ENCODE measurements at places on chromosomes 16 and 17.

- DNase-seq, result no peak
These were observed 49.0 kb upstream of the ENDOV start for GRCh38 chr17:80365983-80366382.

DNA sequence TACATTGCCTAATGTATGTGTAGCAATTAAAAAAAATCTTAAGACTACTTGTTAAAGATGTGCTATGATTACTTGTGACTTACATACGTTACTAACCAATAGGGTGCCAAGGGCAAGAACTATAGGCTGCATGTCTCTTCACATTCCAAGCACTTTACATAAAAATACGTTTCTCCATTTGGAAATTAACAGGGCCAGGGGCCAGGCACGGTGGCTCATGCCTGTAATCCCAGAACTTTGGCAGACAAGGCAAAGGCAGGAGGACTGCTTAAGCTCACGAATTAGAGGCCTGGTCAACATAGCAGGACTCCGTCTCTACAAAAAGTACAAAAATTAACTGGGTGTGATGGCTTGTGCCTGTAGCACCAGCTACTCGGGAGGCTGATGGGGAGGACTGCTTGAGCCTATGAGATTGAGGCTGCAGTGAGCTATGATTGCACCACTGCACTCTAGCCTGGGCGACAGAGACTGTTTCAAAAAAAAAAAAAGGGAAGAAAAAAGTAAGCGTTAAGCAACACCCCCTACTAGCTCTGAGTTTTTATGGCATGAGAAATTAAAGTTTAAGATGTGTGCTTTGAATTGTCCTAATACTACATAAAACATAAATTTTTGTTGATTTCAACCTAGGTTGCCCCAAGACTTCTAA, 12.3 kb downstream of the PSMD12 start:
- DNase-seq, result no peak

DNA sequence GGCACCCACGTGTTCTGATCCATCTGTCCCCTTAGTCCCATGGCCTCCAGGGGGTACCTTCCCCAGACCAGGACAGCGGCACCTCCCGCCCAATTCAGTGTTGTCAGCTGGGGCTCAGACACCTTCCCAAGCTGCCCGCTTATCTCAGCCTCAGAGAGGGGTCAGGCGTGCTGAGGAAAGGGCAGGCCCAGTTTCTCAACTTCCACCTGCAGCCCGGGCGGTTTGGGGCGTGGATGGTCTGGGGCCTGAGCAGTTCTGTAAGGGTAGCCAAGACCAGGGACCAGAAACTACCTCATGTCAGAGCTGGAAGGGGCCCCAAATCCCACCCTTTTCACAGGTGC, 5.1 kb downstream of the PLCD3 start:
- DNase-seq, result no peak

- DNase-seq, result no peak
These were observed 6.0 kb downstream of the PPM1D start for GRCh38 chr17:60606036-60606435.

GRCh38 chr16:13779676-13780075, 140.3 kb upstream of the ERCC4 start:
- DNase-seq, result no peak

- DNase-seq, result no peak
These were observed 505.8 kb upstream of the HSBP1 start for GRCh38 chr16:83301971-83302370.

GRCh38 chr17:8105957-8106398, 12.3 kb downstream of the ALOXE3 start:
- no peak for DNase-seq
